ENCODE measurements at places on chromosomes 4 and X.

- DNase-seq: no peak
Observed at GRCh38 chr4:140109737-140110136, 44.2 kb downstream of the MAML3 start.

GRCh38 chr4:172899861-172900260 is 268.8 kb upstream of the GALNT7 start:
- no peak for DNase-seq

GRCh38 chrX:101619364-101619763 is 1.6 kb upstream of the ARMCX6 start:
- DNase-seq: no peak

- DNase-seq: no peak
Observed at GRCh38 chrX:30657196-30658161, 4.3 kb downstream of the GK start.

DNA sequence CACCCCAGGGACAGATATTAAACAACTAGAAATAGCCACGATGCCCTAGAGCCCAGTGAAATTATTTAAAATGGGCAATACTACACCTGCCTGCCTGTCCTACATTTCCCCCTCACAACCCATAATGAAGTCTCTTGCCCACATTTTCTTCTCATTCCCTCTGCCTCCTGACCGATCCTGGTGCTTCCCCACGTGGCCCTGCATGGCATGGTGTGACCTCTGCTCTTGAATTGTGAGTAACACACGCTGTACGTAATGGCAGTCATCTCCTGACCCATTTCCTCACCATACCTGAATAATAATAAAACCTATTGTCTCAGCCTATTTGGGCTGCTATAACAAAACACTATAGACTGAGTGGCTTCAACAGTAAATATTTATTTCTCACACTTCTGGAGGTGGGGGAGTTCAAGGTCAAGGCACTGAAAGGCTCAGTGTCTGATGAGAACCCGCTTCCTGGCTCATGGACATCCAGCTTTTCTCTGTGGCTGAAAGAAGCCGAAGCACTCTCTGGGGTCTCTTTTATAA is 77.0 kb upstream of the ENPP6 start:
- DNase-seq: no peak

DNA sequence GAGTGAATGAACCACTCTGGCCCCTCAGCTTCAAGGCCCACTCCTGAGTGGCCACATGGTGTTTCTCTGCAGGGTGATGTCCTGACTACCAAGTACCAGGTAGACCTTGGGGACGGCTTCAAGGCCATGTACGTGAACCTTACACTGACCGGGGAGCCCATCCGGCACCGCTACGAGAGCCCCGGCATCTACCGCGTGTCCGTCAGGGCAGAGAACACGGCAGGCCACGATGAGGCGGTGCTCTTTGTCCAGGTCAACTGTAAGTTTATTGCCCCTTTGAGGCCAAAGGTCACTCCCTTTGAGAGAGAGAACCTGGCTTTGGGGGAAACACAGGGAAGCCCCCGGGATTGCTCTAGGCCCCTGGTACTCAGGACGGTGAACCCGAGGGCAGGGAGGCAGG is 216.0 kb downstream of the AFAP1 start:
- no peak for DNase-seq

GRCh38 chr4:21757248-21757647 is 191.3 kb downstream of the KCNIP4 start:
- no peak for DNase-seq

GRCh38 chr4:64464581-64464980 is 55.3 kb upstream of the TECRL start:
- no peak for DNase-seq

- DNase-seq: no peak
Observed at GRCh38 chrX:93420525-93421082, 252.8 kb downstream of the NAP1L3 start.

- DNase-seq: no peak
Observed at GRCh38 chr4:40621592-40622512, 7.8 kb downstream of the RBM47 start.

- DNase-seq: no peak
Observed at GRCh38 chr4:67658302-67658701, 42.7 kb downstream of the UBA6 start.

GRCh38 chr4:140706276-140706625 is 49.9 kb downstream of the TBC1D9 start:
- no peak for DNase-seq

- DNase-seq: no peak
Observed at GRCh38 chr4:67912080-67912479, 28.3 kb upstream of the TMPRSS11D start.

DNA sequence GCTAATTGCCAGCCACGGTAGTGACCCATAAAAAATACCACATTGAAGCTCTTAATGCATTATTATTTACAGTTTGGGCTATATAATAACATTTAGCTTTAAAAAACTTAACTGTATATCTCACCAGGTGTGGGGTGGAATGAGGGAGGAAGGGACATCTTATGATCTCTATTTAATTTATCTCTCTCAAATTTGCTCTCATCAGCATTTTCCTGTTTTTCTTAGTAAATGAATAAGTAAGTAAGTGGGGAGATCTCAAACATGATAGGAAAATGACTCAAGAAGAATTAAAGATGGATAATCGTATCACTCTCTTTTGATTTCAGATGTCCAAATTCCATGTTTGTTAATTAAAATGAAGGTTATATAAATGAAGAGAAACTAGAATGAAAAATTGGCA is 200.7 kb upstream of the NR3C2 start:
- no peak for DNase-seq

DNA sequence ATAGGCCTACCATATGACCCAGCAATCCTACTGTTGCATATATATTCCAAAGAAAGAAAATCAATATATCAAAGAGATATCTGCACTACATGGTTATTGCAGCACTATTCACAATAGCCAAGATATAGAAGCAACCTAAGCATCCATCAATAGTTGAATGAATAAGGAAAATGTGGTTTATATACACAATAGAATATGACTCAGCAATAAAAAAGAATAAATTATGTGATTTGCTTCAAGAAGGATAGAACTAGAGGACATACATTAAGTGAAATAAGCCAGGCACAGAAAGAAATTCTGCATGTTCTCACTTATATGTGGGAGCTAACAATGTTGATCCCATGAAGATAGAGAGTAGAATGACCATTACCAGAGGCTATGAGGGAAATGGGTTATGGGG is 13.1 kb upstream of the FHIP1A start:
- DNase-seq: no peak

GRCh38 chr4:129223945-129224344 is 128.0 kb downstream of the C4orf33 start:
- no peak for DNase-seq

- no peak for DNase-seq
Observed at GRCh38 chrX:973010-973632, 239.3 kb downstream of the CRLF2 start.

DNA sequence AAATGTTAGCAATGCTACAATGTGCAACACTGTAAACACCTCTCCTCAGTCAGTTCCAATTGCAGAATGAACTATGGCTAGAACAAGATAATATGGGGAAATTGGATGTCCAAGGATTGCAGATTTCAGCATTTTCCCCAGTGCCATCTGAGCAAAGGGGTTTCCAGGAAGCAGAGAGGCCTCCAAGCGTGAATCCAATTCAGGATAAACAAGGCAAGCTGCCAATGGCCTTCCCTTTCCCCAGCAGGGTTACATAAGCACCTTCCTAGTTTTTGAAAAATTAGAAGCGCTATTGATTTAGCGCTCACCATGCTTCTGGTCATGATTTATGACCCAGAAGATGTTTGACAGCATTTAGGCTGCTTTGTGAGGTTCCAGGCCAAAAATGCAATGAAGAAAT is 223.0 kb upstream of the GATB start:
- DNase-seq: no peak

Data from stimulated activated CD4-positive, alpha-beta T cell treated with anti-CD3 and anti-CD28 coated beads, Interleukin-1b, Interleukin-23, amount 100 ng/mL, for 1 hour (primary cell).